ENCODE measurements at places on chromosomes 2 and 18.

GRCh38 chr2:165718610-165719210 lies 75.3 kb downstream of the GALNT3 start:
- DNase-seq: no peak

- DNase-seq: no peak
These were observed 233.4 kb downstream of the WDR7 start for GRCh38 chr18:56884511-56884910.

DNA sequence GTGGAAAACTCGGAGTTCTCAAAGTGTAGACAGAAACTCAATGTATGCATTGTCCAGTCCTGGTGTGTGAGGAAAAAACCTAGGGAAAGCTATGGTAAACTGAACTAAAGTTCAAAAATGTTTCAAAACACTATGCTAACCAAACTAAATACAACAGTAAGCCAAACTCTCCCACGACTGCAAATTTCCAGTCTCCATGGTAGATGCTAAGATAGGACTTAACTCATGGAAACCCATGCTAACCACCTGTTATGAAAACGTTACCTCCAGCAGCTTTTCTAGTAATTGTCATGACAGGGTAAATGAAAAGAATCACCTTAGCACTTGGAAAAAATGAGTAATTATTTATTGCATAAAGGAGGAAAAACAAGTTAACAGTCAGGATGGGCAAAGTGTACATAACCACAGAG lies 135.7 kb upstream of the EPC2 start:
- no peak for DNase-seq

DNA sequence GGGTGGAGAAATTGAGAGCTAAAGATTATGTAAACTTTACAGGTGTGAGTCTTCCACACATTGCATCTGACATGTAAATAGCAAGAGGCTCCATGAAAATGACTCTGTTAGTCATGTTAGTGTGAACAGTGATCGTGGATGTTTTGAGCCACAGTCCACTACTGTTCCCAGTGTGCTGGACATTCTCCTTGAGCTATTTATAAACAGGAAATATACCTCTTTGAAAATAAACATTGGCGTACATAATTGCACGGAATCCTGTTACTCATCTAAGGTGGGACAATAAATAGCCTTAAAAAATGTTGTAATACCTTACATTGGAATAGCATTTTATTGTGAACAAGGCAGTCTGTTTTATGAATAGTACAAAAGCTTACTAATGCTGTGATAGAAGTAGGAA lies 37.0 kb downstream of the LIMS1 start:
- DNase-seq: no peak

DNA sequence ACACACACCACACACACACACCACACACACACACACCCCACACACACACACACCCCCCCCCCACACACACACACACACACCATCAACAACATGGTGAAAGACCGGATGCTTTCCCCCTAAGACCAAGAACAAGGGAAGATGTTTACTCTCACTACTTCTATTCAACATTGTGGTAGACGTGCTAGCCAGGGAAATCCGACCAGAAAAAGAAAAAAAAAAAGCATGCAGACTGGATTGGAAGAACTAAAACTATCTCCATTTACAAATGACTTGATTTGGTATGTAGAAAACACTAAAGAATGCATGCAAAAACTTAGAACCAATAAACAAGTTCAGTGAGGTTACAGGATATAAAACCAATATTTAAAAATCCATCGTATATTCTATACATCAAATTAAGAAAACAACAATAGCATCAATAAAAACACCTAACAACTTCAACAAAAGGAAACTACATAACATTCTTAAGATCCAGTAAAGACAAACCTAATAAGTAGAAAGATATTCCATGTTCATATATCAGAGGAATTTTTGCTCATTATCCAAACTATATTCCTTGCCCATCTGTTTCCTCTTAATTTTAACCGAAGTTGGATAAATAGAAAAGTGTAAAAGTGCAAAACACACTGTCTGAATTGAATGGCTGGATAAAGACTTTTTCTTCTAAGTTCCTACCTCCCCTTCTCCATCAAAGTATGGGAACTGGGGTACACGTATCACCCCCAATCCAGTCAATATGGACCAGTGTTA lies 51.5 kb upstream of the RNU4ATAC start:
- no peak for DNase-seq

- DNase-seq: no peak
These were observed 60.3 kb upstream of the GREB1L start for GRCh38 chr18:21181766-21182165.

- DNase-seq: no peak
These were observed 162.5 kb downstream of the CCDC102B start for GRCh38 chr18:68960355-68960754.

DNA sequence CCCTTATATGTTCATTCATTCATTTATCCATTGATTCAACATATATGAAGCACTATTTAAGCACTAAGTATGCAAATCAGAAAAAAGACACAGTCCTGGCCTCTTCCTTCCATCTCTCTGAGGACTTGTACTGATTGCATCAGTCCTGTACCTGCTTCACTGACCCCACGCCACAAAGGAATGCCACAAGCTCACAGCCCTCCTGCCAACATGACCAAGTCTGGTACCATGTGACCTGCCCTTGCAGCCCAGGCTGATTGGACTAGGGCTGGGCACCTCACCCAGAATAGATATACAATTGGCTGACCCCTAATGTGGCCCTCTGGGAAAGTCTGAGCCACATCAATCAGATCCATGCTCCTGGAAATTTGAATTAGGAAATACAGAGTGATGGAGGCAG lies 196.6 kb downstream of the AGPS start:
- DNase-seq: no peak

DNA sequence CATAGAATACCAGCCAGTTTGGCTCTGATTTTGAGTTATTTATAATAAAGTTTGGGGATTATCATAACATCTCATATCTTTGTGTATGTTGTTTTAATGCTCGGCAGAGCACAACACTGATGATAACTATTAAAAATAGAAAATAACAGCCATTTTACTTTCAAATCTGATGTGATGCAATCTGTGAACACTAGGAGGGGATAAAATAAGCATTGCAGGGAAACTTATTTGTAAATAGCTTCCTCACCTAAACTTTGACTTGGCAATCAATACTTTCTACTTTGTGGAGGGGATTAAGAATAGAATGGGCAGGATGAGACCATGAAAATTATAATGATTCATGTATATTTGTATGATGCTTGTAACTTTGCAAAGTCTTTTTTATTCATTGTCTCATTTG lies 54.4 kb downstream of the USP14 start:
- DNase-seq: no peak

Data from activated CD8-positive, alpha-beta memory T cell treated with anti-CD3 and anti-CD28 coated beads for 1 hour (primary cell).